ENCODE measurements at places on chromosomes 5 and 9.

GRCh38 chr5:142073362-142073988 is 35.1 kb upstream of the NDFIP1 start:
- DNase-seq = no peak

GRCh38 chr5:153030755-153031725 is 459.4 kb upstream of the GRIA1 start:
- DNase-seq = no peak

- DNase-seq = no peak
These were observed 10.1 kb upstream of the FOXI1 start for GRCh38 chr5:170095646-170096045.

GRCh38 chr5:124888622-124889485 is 142.4 kb upstream of the ZNF608 start:
- no peak for DNase-seq

DNA sequence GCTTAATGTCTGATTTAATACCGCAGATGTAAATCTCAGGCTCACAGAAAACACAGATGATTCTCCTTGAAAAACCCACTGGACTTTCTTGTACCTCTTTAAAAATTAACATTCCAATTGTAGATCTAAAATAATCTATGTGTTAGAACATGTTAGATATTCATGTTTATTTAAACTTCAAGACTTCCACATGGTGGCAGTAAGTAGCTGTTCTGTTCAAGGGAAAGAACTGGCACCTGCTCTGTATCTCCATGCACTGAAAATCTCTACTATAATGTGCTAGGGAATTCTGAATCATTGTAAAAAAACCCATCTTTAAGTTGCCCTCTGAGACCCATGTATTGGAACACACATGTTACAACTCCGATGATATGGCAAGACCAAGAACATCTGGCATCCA is 366.9 kb downstream of the DMRTA1 start:
- no peak for DNase-seq

DNA sequence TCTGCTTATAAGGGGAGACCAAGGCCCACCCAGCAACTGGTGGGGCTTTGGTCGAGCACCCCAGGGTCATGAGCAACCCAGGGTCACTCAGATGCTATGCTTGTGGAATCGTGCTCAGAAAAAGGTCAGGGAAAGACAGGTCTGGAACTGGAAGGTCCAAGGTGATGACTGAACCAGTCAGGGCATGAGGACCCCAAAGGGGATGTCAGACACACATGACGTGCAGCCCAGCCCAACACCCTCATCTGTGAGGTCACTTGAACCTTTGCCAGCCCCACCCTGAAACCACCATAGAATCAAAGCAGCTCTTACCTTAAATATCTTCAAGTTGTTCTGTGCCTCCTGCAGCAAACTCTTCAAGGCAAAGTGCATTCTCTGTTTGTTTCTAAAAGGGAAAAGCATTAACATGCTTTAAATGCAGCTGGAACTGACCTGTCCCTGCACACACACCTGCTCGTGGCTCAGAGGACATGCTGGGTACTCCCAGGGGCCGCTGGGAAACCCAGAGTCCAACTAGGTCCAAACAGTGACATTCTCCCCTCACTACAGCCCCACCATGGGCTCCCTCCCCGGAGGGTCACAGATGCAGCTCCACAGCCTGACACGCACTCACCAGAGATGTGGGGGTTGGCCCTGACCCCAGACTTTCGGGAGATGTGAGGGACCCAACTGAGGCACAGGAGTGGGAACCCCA is 29.4 kb downstream of the IPPK start:
- DNase-seq = no peak

GRCh38 chr5:2756211-2757152 is 5.0 kb upstream of the IRX2 start:
- no peak for DNase-seq

- no peak for DNase-seq
These were observed 37.1 kb upstream of the OLFM1 start for GRCh38 chr9:135050072-135050990.

GRCh38 chr9:113266174-113266573 is 9.2 kb downstream of the CDC26 start:
- DNase-seq = no peak

- DNase-seq = no peak
These were observed 275.7 kb downstream of the TLR4 start for GRCh38 chr9:117979914-117980313.

- no peak for DNase-seq
These were observed 13.2 kb downstream of the SEMA4D start for GRCh38 chr9:89484475-89485404.

DNA sequence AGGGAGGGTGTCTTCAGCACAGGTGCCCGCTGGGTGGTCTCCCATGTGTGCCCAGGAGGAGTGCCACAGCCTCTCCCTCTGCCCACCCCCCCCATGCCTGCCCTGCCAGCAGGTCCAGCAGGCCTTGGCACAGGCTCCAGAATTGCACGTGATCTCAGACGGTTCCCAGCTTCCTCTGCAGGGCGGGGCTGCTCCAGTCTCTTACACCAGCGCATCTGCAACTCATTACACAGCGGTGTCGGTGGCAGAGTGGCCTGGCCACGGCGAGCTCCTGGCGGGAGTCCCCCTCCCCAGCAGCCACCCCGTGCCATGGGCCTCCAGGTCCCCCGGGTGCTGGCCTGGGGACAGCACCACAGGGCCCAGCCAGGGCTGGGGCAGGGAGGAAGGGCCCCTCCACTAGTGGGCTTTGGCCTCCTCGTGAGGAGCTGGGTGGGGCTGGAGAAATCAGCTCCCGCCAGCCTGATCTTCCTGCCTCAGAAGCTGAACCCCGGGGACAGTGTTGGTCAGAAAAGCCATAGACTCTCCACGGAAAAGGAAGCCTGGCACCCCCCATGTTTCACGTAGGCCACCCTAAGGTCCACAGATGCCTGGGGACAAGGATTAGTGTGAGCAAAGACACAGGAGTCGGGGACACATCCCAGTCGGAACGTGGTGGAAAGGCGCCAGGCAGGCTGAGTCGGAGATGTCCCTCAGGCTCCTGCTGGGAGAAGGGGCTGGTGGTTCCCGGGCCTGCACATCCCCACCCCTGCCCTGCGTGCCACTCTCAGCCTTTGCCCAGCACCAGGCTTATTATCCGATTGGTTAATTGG is 40.2 kb downstream of the RXRA start:
- DNase-seq = peak; percentile 92

- DNase-seq = no peak
These were observed 144.4 kb downstream of the ALDH1A1 start for GRCh38 chr9:72808446-72808768.

GRCh38 chr5:67493676-67494075 is 297.1 kb upstream of the CD180 start:
- DNase-seq = peak; percentile 73

DNA sequence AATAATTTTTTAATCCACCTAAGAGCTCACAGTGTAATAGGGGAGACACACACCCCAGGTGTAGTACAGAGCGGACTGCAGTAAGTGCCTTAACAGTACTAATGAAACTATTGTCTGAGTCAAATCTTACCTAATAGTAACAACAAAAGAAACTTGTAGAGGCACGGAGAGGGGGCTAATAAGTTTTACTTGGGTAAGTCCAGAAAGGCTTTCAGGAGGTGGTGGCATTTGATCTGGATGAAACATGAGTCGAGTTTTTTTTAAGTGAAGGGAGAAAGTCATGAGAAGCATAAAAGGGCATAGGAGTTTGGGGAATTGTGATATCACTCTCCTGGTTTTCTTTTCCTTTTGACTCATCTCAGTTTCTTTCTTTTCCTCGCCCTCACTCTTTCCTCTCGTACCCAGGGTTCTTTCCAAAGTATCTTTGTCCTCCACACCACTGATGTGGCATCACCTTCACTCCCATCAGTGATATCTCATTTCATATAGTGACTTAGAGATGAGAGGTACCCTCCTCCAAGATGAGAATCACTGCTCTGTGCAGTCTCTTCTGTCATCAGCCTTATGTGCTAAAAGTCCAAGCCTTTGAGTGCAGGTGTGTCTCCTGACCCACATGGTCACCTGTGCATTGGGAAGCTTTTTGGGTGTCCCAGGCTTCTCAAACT is 2.0 kb downstream of the CTNNA1 start:
- no peak for DNase-seq

- no peak for DNase-seq
These were observed 29.2 kb downstream of the CDKN2A start for GRCh38 chr9:21964925-21965385.

DNA sequence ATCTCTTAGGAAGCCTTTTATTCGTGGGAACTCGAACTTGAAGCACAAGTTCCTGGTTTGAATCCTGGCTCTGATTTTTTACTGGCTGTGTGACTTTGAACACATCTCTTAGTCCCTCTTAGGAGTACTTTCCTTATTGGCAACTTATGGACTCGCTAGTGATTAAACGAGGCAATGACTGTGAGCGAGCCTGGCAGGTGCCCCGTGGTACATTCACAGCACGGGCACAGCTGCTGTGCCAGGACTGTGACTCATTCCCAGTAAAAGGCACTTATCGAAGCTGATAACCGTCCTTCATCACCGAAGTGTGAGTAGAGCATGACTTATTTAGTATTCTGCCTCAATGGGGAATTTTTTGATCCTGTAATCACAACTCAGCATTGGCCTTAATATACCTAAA is 22.7 kb downstream of the CFAP90 start:
- DNase-seq = no peak

- no peak for DNase-seq
These were observed 546.8 kb downstream of the LRRC70 start for GRCh38 chr5:63125392-63125791.

Measured in hypothalamus (tissue), 51 donors.